ENCODE measurements at places on chromosomes 2 and 18.

DNA sequence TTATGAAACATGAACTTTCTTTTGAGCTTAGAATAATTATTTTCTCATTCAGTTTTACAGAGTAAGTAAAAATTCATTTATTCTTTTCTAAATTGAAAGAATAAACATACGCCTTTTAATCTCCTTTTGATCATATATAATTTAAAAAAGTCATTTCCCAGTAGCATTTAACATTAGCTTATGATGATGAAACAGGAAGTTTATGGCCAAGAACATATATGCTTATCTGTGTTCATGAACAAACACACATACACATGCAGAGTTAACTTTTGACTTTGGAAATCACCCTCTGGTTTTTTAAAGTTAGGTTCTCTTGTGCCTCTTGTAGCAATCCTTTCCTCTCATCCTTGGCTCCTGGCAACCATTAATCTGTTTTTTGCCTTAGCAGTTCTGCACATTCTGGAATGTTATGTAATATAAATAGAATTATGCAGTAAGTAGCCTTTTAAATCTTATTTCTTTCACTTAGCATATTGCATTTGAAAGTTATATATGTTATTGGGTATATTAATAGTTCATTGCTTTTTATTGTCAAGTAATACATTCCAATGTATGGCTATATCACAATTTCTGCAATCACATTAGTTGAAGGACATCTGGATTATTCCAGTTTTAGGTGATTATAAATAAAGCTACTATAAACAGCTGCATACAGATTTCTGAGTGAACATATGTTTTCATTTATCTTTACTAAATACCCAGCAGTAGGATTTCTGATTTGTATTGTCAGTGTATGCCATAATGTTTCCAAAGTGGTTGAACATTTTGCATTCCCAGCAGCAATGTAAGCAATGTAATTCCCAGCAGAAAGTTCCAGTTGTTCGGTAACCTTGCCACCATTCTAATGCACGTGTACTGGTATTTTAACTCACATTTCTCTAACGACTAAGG lies 210.3 kb downstream of the ZRANB3 start:
- DNase-seq, result no peak

- no peak for DNase-seq
Measured at GRCh38 chr18:67545681-67546080, 29.2 kb upstream of the DSEL start.

GRCh38 chr2:203892207-203892606 lies 24.6 kb downstream of the CTLA4 start:
- no peak for DNase-seq

GRCh38 chr2:130842770-130843169 lies 6.1 kb downstream of the ARHGEF4 start:
- DNase-seq, result no peak

- no peak for DNase-seq
Measured at GRCh38 chr2:17573804-17574175, 33.3 kb downstream of the VSNL1 start.

- no peak for DNase-seq
Measured at GRCh38 chr18:36322734-36323133, 25.2 kb downstream of the FHOD3 start.

All from stimulated activated CD8-positive, alpha-beta memory T cell treated with anti-CD3 and anti-CD28 coated beads, Interleukin-4, amount 100 ng/mL, for 48 hours (primary cell).